ENCODE measurements at places on chromosomes 5 and 9. TPM values are rescaled to one million over a fixed set of nuclear protein-coding genes. Genes with fewer than 3 reads are reported as not detected.

DNA sequence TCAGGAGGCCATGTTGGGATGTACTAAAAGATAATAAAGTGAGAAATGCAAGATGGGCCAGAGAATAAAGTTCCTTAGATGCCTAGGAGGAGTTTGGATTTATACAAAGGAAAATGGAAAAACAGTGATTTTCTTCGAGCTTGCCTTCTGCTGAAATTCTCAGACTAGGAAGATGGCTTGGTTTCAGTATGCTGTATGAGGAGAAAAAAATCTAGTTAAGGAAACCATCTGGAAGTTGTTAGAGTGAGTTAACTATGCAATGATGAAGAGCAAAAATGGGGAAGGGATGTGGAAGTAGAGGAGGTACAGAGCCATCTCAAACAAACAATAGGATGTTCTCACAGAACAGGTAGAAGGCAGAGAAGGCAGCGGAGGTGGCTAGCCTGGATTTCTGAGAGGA is 162.9 kb upstream of the FTMT start:
- DNase-seq = no peak

The ORM1 gene
- total RNA-seq = not detected

GRCh38 chr9:137194388-137194787 is 5.9 kb downstream of the SSNA1 start:
- DNase-seq = no peak

The FREM1 gene
- 0.06 TPM for total RNA-seq

The IL5 gene
- total RNA-seq = not detected

DNA sequence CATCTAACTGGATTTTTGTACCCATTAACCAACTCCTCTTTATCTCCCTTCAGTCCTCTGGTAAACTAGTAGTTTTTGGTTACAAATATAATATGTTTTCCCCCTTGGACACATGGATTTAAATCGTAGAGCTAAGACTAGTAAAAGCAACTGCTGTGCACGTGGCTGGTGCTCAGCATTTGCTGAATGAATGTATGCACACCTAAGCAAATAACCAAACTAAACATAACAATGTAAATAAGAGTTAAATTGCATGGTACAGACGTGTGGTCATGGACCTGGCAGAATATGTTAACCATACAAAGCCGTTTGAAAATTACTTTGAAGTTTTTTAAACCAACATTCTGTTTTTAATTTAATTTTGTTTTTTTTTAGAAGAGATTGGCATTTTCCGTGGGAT is 65.2 kb upstream of the FYB1 start:
- DNase-seq = no peak

The NR5A1 gene
- total RNA-seq = not detected

DNA sequence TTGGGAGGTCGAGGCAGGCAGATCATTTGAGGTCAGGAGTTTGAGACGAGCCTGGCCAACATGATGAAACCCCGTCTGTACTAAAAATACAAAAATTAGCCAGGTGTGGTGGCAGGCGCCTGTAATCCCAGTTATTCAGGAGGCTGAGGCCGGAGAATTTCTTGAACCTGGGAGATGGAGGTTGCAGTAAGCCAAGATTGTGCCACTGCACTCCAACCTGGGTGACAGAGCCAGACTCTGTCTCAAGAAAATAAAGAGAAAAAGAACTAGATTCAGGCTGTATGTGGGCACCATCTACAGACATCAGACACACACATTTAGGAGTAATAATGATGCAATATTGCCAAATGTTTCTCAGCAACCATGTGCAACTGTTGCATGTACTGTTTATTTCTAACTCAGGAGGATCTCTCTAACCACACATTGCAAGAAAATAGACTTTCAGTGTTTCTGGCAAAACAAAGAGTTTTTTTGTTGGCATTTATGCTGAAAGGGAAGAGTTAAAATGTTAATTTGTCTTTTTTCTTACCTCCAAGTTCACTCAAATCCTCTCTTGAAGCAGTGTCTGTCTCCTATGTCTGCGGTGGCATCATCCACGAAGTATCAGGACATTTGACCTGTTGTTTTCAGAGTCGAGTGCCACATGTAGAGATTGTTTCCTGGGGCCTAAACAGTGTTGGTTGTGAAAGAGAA is 5.1 kb upstream of the ORM1 start:
- DNase-seq = peak; percentile 64

DNA sequence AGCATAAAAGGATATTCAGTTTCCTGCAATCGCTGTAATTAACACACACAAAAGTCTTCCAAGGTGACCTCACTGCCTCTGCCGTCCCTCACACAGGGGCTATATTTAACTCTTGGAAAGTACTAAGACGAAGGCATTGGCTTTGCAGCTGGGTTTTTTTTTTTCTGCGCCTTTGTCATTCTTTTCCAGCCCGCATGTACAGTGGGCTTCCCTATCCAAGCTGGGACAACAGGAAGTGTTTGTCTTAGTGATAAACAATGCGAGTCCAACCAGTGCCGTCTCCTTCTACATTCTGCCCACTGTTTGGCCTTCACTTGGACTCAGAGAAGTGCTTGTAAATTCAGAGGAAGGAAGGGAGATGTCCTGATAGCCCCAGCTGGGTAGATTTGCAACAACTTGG is 17.6 kb downstream of the AFAP1L1 start:
- no peak for DNase-seq

DNA sequence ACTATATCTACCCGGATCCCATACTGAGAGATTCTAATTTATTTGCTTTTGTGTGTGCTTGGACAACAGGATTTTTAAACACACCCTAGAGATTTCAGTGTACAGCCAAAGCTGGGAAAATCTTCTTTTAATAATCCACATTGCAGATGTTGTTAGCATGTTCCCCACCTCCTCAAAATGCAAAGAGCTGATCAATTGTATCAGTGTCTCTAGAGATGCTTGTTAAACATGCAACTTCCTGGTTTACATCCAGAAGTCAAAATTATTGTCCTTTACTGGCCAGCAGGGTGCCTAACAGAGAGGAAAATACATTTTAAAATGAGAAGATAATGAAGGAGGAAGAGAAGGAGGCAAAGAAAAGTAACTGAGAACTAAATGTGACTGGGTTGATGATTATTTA is 793.3 kb downstream of the SEMA5A start:
- DNase-seq = no peak

GRCh38 chr5:17061973-17062470 is 125.9 kb upstream of the MYO10 start:
- DNase-seq = no peak

- DNase-seq = no peak
These were observed 45.7 kb upstream of the PIK3R1 start for GRCh38 chr5:68169903-68170302.

- peak; percentile 47 for DNase-seq
These were observed 33.8 kb upstream of the DTWD2 start for GRCh38 chr5:119022017-119022745.

The UAP1L1 gene
- total RNA-seq = 6.6 TPM

The RANBP3L gene
- total RNA-seq = 1.6 TPM

The IRX1 gene
- total RNA-seq = 17.1 TPM

The CDC25C gene
- 25.1 TPM for total RNA-seq

- DNase-seq = no peak
These were observed 32.6 kb upstream of the LHX2 start for GRCh38 chr9:123978981-123979380.

DNA sequence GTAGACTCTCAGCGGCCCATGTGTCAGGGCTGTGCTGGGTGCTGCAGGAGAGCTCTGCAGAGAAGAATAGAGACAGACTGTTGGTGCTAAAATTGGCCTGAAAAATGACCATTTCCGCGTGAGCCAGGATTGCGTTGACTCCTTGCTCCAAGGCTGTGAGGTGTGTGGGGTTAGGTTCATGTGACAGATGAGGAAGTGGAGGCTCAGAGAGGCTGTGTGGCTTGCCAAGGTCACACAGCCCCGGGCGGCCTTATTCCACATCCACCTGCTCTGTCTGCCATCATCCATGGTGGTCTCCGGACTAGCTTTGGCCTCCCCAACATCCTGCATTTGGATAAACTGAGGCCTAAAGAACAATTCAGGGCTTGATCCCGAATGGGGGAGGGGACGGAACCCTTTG is 15.2 kb downstream of the NEK6 start:
- DNase-seq = no peak
